ENCODE measurements at places on chromosomes 3 and 15. TPM values are rescaled to one million over a fixed set of nuclear protein-coding genes. Genes with fewer than 3 reads are reported as not detected.

FMN1 gene
- total RNA-seq, result 1.8 TPM

DNA sequence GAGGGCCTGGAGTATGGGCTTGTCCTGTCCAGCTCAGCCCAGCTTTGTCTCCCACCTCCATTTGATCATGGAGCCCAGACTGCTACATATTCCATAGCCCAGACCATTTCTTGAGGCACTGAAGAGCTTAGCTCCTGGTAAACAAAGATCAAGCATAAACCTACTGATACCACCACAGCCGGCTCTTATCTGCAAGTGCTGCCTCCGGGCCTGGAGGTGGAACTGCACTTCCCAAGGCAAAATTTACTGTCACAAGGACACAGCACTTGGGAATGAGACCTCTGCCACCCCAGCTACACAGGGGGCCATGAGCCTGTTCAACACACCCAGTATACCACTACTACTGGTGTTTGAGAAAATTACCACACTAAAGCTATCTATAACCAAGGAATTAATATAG lies 53.7 kb upstream of the PLSCR5 start:
- H3K4me1 ChIP-seq, result no peaks in the 10 kb centered on the region
- DNase-seq, result no peak
- H3K27ac ChIP-seq, result no peak overlapping the region
- no peaks in the 10 kb centered on the region for H3K27me3 ChIP-seq
- no peaks in the 10 kb centered on the region for H3K36me3 ChIP-seq
- H3K4me3 ChIP-seq, result no peak overlapping the region

- no peak overlapping the region for H3K4me3 ChIP-seq
- DNase-seq, result no peak
- no peaks in the 10 kb centered on the region for H3K36me3 ChIP-seq
- H3K27me3 ChIP-seq, result no peaks in the 10 kb centered on the region
- peaks cover 31% of the 10 kb centered on the region for H3K4me1 ChIP-seq
Measured at GRCh38 chr15:92914768-92915221, 14.7 kb downstream of the CHD2 start.

DNA sequence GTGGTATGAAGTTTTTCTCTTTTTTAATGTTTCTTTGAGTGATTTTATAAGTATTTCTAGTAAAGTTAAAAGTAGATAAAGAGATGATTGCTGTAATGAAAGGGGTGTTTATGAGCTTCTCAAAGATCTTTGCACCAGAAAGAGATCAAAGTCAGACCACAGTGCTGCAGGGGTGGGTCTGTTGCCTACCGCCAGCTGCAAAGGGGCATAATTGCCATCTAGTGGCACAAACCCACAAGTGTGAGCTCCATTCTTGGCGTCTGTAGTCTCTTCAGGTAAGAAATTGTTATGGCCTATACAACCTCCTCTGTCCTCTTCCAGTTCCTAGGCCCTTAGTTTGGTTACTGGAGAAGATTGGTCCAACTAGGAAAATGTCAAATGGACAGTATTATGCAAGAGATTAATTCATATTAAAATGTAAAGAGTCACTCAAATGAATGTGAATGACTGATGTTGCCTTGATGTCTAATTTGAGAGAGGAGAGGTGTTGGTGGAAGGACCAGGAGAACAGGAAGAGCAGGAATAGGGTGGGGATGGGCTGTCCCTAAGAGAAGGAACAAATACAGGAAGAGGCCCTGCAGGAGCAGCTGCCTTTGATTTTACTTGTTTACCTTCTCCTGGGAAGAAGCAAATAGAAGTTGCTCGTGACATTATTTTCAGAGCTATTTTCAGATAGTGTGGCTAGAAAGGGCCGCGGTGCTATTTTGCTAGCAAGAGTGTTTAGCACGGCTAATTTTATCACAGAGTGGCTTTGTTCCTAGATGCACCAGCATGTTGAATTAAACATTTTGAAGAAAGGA lies 53.0 kb upstream of the GSK3B start:
- H3K4me3 ChIP-seq, result no peak overlapping the region
- H3K27ac ChIP-seq, result no peak overlapping the region
- H3K4me1 ChIP-seq, result peaks cover 3% of the 10 kb centered on the region
- no peaks in the 10 kb centered on the region for H3K27me3 ChIP-seq

GRCh38 chr3:151483961-151484520 lies 23.2 kb upstream of the IGSF10 start:
- no peak for DNase-seq
- no peak overlapping the region for H3K4me3 ChIP-seq
- H3K4me1 ChIP-seq, result peaks cover 14% of the 10 kb centered on the region

DNA sequence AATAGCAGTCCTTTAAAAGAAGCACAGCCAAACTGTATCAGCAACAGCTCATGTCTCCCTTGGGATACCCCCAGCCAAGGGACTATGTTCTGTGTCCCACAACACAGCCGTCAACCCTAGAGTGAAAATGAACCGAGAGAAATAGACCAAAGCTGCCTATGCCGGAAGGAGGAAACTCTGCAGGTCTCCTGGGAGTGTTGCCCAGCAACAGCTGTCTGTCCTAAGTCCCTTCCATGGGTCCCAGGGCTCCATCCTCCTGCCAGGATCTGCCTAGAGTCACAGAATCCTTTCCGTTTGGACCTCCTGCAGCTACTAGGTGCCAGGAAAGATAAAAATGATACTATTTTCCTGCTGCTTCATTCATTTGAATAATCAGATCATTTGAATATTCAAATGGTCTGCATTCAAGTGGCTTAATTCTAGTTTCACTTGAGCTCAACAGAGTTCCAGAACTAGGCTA lies 53.1 kb downstream of the TRANK1 start:
- no peak overlapping the region for H3K27ac ChIP-seq
- no peaks in the 10 kb centered on the region for H3K27me3 ChIP-seq
- no peak for DNase-seq
- no peaks in the 10 kb centered on the region for H3K4me1 ChIP-seq
- H3K36me3 ChIP-seq, result peaks cover 4% of the 10 kb centered on the region
- H3K4me3 ChIP-seq, result no peak overlapping the region

GRCh38 chr3:63384382-63384781 lies 106.3 kb downstream of the SYNPR start:
- H3K4me1 ChIP-seq, result peaks cover 4% of the 10 kb centered on the region
- H3K27ac ChIP-seq, result no peak overlapping the region
- H3K36me3 ChIP-seq, result no peaks in the 10 kb centered on the region
- no peak for DNase-seq

DNA sequence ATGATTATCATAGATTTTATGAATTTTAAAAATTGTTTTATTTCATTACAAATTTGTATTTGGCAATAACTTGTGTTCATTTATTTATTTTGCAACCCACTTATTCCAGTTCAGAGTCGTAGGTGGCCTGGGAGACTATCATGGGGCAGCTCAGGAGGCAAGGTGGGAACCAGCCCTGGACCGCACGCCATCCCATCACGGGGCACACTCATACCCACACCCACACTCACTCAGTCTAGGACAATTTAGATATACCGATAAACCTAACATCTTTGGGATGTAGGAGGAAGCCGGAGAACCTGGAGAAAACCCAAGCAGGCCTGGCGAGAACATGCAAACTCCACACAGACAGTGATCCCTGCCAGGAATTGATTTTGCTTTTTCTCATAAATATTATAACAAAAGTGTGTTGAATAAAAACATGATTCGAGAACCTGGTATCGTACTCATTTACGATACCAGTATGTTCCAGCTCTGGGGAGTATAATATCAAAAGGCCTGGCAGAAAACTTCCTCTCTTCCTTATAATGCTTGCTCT lies 205.3 kb downstream of the NFKBIZ start:
- H3K4me3 ChIP-seq, result no peak overlapping the region
- H3K36me3 ChIP-seq, result no peaks in the 10 kb centered on the region
- H3K27me3 ChIP-seq, result no peaks in the 10 kb centered on the region
- H3K4me1 ChIP-seq, result no peaks in the 10 kb centered on the region

DNA sequence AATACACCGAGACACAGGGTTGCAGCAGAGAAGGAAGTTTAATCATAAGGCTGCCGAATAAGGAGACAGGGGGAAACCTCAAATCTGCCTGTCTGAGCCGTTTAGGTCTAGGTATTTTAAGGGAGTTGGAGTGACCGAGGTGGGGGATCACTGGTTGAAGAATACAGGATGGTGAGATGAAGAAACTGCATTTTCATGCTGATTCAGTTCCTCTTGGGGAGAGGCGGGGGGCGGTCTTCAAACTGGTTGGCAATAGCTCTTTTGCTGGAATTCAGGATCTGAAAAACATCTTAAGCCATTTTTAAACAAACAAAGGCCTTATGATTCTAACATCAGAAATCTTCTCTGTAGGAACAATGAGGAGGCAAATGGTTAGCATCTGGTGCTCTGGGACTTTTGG lies 699.5 kb upstream of the CFAP20DC start:
- no peaks in the 10 kb centered on the region for H3K4me1 ChIP-seq
- no peak overlapping the region for H3K27ac ChIP-seq
- H3K36me3 ChIP-seq, result no peaks in the 10 kb centered on the region
- DNase-seq, result no peak
- H3K4me3 ChIP-seq, result no peak overlapping the region
